ENCODE measurements at places on chromosomes 5 and 9.

DNA sequence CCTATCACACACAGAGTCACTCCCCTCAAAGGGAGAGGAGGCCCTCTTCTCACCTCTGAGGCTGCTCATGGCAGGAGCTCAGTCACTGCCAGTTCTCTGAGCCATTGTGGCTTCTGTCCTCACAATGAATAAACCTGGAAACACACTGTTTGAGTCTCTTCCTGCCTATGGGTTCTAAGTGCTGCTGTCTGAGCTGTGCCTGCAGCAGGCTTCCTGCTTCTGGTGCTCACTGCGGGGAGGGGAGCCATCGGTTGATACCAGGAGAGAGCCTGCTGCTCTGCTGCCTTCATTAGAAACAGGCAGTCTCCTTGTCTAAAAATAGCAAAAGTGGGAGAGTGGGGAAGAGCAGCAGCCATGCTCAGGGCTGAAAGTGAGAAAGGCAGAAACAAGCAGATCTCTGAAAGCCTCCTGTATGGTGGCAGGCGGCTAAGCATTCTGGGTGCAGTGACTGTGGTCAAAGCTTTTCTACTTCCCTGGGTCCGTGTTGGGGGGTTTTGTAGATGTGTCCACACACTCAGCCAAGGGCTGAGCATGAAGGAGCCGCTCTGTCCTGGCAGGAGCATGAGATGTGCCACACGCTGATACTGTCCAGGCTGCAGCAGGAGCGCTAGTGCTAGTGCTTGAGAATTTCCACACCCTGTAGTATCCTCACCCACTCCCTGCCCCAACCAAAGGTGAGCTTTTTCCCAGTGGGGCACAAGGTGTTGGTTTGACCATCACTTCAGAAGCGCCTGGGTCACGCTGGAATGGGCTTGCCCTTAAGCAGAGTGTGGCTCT lies 34.2 kb downstream of the PRKACG start:
- peak; percentile 19 for DNase-seq

DNA sequence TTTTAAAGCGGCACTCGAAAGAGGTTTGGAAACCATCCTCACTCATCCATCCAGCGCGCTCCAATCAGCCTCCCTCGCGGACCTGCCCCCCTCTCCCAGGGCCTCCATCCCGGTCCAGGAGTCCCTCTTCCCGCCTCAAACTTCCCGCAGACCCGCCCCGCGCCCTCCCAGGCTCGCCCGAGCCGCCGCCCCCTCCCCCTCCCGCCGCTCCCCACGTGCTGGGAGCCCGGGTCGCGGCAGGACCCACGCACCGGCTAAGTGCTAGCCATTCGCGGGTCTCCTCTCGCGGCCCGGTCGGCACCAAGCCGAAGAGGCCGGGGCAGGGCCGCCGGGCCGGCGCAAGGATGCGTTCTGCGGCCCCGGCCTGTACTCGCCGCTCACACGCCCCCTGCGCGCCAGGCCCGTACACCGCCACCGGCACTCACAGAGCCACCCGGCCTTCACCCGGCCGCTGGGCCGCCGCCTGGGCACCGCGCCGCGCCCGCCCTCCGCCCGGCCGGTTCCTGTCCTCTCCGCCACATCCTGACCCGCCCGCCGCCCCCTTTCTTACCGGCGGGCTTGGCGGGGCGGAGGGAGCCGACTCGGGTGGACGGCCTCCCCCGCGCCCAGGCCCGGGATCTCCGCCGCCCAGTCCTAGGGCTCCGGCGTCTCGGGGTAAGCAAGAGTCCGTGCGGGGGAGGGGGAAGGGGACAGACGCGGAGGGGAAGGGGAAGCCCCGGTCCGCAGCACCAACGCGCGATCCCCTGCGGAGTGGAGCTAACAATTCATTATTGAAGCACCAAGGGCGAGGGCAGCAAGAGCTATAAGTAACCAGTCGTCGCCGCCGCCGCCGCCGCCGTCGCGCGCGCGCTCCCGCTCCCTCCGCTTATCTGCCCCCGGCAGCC lies 576 bp downstream of the CHD1 start:
- DNase-seq, result peak; percentile 61

- no peak for DNase-seq
These were observed 132.6 kb downstream of the SPOCK1 start for GRCh38 chr5:137366526-137366925.

GRCh38 chr5:102622262-102622661 lies 123.5 kb upstream of the SLCO6A1 start:
- no peak for DNase-seq

DNA sequence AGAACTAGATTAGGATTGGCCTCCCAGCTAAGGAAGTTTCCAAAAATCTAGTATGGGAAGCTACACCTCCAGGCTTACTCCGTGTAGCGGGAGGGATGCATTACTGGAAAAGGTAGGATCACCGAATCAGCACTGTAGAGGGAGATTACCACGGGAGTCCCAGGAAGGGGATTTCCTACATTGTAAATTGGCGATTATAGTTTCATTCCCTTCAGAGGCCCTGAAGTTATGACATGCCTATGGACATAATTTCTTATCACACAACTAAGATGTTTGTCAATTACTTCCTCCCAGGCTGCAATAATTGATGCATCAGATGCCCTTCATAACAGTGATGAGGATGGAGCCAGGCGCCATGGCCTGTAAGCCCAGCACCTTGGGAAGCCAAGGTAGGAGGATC lies 71.2 kb upstream of the NR4A3 start:
- no peak for DNase-seq

DNA sequence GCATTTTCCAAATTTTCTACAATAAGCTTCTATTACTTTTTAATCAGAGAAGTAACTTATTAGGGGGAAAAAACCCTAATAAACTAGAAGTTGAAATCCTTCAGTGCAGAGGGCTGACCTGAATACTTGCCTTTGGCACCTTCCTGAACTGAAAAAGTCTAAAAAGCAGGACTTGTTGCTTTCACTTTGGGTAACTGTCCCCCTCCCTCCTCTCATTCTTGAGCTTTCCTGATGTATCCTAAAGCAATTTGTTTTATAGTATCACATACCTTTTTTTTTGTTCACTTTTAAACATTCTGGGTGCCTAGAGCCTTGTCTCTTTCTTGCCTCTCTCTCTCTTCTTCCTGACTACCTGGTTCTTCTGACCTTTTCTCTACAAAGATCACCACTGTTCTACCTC lies 64.0 kb upstream of the ERBIN start:
- DNase-seq, result no peak

- DNase-seq, result peak; percentile 5
These were observed 19.8 kb upstream of the NUDT12 start for GRCh38 chr5:103582364-103582763.

DNA sequence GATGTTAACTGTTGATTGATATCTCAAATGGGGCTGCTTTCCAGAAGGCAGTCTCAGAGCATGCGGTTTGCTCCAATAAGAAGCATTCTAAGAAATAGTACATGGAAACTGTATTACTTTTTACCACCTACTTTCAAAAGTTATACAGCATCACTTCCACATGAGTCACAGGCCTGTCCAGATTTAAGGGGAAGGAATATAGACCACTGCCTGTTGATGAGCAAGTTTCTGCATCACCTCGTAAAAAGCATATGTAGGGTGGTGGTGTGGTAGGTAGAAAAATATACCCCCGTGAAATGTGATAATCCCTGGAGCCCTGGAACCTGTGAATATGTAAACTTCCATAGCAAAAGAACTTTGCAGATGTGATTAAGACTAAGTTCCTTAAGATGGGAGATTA lies 816.6 kb upstream of the CDH6 start:
- DNase-seq, result no peak

DNA sequence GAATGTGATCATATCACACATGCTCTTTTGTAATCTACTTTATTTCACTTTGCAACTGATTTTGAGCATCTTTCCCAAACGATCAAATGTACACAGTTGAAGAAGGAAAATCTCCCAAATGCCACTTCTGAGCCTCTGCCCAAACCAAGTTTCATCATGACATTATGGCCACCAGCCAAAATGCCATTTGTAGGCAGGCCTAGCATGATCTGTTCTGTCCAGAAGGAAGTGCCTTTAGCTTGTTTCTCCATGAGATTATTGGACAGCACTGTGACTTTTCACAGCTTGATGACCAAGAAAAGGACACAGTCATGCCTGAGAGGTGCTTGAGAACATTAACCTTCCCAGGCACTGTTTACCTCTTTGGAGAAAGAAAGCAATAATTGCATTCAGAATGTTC lies 73.2 kb upstream of the PIP5K1B start:
- no peak for DNase-seq

- DNase-seq, result no peak
These were observed 52.1 kb downstream of the CYSTM1 start for GRCh38 chr5:140227046-140227445.

DNA sequence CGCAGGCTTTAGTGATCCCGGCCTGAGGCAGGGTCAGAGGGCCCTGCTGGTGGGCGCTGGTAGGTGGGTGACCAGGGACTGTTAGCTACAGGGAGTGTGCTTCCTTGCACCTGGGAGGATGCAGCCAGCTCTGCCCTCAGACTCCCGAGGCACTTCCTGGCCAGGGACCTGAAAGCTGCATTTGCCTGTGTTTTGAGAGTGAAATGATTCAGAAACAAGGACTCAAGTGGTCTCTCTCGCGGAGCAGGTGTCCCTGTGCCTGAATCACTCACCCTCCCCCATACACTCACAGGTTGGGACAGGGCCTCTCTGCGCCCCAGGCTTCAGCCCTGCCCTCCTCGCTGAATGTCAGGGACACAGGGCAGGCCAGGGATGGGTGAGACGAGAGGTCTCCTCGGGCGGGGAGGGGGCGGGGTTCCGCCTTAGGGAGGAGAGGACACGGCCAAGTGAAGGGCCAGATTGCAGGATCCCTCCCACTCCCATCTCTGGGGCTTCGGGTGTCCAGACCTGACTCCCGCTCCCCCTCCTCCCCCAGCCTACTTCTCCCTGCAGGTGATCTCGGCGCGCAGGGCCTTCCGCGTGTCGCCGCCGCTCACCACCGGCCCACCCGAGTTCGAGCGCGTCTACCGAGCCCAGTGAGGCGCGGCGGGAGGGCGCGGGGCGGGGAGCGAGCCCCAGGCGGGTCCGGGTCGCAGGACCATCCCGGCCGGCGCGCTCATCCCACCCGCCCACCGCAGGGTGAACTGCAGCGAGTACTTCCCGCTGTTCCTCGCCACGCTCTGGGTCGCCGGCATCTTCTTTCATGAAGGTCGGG lies 1.5 kb downstream of the LTC4S start:
- no peak for DNase-seq

- no peak for DNase-seq
These were observed 5.1 kb upstream of the TOR4A start for GRCh38 chr9:137272241-137273094.

DNA sequence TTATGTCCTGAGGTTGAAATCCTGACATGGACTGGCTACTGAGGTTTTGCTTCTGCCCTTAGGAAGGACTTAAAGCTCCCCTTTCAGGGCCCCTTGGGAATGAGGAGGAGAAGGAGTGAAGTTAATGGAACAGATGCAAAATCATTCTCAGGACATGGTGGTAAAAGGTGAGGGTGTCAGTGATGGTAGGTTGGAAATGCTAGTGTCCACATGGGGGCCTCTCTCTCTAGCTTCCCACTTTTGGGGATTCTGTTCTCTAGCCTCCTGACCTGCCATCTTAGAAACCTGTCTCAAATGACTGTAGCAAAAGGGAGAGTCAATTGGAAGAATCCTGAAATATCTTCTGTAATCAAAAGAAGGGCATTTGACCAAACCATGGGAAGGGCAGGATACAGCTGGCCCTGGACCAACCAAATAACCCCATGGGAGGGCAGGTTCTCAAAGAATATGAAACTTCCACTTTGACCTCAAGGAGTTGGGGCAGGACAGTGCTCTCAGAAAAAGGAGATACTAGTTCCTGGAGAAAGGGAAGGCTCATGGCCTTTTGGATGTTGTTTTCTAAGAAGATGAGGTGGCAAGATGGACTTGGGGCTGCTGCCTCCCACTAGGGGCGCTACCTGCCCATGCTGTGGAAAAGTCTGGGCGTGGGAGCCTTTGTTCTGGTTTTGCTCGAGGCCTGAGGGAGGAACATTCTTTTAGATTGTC lies 21.2 kb upstream of the MLANA start:
- DNase-seq, result peak; percentile 27

GRCh38 chr9:36138496-36138895 lies 2.0 kb downstream of the GLIPR2 start:
- no peak for DNase-seq

DNA sequence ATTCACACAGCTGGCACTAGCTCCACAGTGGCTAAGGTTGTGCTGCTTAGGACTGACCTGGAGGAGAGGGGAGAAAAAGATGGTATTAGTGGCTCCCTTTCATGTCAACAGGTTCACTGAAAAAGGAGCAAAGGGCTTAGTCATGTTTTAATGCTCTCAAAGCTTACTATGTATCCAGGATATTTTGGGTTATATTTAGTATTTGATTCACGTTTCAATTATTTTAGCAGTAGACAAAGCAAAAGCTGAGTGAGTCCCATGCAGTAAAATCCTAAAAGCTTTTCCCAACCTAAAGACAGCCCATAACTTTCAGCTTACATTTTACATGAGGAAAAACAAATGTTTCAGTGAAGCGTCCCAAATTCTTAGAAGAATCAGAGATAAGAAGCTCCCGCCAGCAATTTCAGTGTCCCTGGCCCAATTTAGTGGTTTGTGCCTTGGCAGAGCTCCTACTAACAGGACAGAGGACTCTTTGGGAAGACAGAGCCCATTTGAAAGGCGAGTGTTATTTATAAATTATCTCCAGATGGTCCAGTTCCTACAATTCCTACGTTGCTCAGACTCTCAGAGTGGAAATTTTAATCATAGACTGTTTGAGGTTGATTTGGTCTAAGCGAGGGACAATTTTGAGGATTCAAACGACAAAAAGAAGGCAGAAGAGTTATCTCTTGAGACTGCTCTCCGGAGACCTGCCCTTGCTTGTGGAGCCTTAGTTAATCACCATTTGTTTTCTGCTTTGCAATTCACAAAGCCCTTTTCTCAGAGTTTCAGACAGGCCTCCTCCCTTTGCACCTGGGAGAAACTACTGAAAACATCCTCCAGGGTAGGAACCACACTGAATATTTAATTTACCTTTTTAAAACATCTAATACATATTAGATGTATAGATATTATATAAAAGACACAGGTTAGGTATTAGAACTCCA lies 225.0 kb upstream of the ANKRD55 start:
- DNase-seq, result no peak

DNA sequence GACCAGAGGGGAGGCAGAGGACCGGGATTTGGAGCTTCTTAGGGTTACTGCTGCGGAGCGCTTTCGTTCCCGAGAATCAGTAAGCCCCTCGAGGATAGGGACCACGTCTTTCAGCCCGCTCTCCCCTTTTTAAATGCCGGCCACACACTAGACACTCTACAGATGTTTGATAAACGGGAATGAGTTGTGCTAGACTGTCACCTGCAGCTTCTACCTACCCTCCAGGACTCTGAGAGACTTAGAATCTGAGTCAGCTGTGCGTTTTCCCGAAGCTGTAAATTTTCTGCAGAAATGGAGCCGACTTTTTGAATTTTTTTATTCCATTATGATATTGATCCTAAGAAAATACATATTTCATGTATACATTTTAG lies 670 bp downstream of the CCDC171 start:
- no peak for DNase-seq

GRCh38 chr5:140312067-140312790 lies 9.3 kb upstream of the PFDN1 start:
- DNase-seq, result no peak

DNA sequence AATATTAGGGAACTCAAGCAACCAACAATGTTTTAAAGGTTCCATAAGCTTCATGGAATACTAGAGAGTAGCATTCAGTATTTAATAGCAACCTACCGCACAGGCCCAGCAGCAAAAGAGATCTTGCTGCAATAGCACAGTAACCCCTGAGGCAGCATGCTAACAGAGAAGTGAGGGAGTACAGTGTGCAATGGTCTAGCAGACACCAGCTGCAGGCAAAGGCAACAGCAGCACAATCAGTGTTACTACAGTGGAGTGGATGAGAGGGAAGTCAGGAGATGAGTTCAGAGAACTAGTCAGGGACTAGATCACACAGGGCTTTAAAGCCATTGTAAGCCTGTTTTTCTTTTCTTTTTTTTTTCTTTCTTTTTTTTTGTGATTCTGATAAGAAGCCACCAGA lies 2.8 kb downstream of the TICAM2 start:
- no peak for DNase-seq

Measured in activated naive CD8-positive, alpha-beta T cell treated with anti-CD3 and anti-CD28 coated beads, Interleukin-2, amount 50 U/mL, for 24 hours (primary cell).